ENCODE measurements at places on chromosomes 7 and 10.

GRCh38 chr10:130471486-130471885 lies 335.3 kb downstream of the GLRX3 start:
- no peak for DNase-seq
- no peak overlapping the region for H3K27ac ChIP-seq
- H3K4me3 ChIP-seq: no peak overlapping the region
- no peaks in the 10 kb centered on the region for H3K36me3 ChIP-seq

- no peak for DNase-seq
- no peaks in the 10 kb centered on the region for H3K27me3 ChIP-seq
- H3K4me1 ChIP-seq: no peaks in the 10 kb centered on the region
- H3K36me3 ChIP-seq: 0 out of 2 replicates have a peak, but pooled peaks cover 2% of the 10 kb centered on the region
- no peak overlapping the region for H3K27ac ChIP-seq
- H3K4me3 ChIP-seq: no peak overlapping the region
Observed at GRCh38 chr10:70319183-70319582, 35.4 kb upstream of the NPFFR1 start.

DNA sequence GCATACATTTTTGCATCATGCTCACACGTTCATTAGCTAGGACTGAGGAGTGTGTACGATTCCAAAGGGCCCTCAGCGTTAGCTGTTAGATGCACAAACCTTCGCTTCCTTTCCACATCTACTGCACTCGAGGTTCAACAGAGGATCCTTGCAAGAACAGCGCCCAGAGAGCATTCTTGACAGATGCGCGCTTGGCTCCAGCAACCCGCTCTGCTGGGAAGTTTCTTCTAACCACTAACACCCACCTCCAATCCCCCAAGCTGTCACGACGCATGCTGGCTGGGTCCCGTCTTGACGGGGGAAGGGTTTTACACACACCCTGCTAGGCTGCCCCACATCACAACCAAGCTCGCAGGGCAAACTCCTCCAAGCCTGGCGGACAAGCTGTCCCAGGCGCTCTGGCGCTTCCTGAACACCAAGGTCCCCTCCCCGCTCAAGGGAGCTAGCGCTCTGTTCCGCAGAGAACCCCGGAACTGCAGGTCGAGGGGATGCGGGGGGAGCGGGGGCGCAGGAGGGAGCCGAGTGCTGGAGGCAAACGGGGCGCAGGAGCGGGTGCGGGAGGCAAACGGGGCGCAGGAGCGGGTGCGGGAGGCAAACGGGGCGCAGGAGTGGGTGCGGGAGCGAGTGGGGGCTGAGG lies 653 bp upstream of the ADRB1 start:
- peak overlapping the region; percentile 63 for H3K4me3 ChIP-seq
- peaks cover 14% of the 10 kb centered on the region for H3K4me1 ChIP-seq
- no peak for DNase-seq
- no peaks in the 10 kb centered on the region for H3K36me3 ChIP-seq
- H3K27me3 ChIP-seq: peaks cover 50% of the 10 kb centered on the region

GRCh38 chr7:91276909-91277308 lies 12.7 kb downstream of the FZD1 start:
- H3K27me3 ChIP-seq: no peaks in the 10 kb centered on the region
- no peak for DNase-seq
- H3K4me3 ChIP-seq: no peak overlapping the region
- no peaks in the 10 kb centered on the region for H3K36me3 ChIP-seq
- no peak overlapping the region for H3K27ac ChIP-seq
- H3K4me1 ChIP-seq: no peaks in the 10 kb centered on the region

DNA sequence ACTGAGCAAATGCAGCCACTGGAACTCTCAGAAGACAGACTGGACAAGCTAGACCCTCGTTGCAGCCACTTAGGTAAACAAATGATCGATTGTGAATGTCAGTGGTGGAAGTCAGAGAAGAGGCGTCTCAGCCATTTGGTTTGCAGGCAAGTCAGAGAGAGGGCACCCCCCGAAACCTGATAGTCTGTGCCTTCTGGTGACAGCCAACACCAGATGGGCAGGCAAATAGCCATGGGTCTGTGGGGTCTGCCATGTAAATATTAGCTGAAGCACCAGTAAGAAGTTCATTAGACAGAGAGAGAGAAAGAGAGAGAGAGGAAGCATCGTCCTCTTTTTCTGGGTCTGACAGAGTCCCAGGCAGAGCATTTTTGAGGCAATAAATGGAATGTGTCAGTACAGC lies 5.4 kb downstream of the PPP1R17 start:
- no peak for DNase-seq
- H3K27me3 ChIP-seq: peaks cover 100% of the 10 kb centered on the region
- no peaks in the 10 kb centered on the region for H3K4me1 ChIP-seq
- H3K4me3 ChIP-seq: no peak overlapping the region

GRCh38 chr7:27101957-27102580 lies 414 bp downstream of the HOXA2 start:
- no peaks in the 10 kb centered on the region for H3K27me3 ChIP-seq
- H3K4me1 ChIP-seq: peaks cover 11% of the 10 kb centered on the region
- no peak overlapping the region for H3K27ac ChIP-seq
- peaks cover 14% of the 10 kb centered on the region for H3K36me3 ChIP-seq
- H3K4me3 ChIP-seq: no peak overlapping the region

GRCh38 chr10:93871671-93872204 lies 22.0 kb upstream of the SLC35G1 start:
- H3K4me1 ChIP-seq: no peaks in the 10 kb centered on the region
- H3K4me3 ChIP-seq: no peak overlapping the region
- no peak for DNase-seq

GRCh38 chr7:34208878-34209621 lies 303.7 kb downstream of the BMPER start:
- no peak for DNase-seq
- no peaks in the 10 kb centered on the region for H3K36me3 ChIP-seq
- H3K27ac ChIP-seq: no peak overlapping the region
- no peak overlapping the region for H3K4me3 ChIP-seq

DNA sequence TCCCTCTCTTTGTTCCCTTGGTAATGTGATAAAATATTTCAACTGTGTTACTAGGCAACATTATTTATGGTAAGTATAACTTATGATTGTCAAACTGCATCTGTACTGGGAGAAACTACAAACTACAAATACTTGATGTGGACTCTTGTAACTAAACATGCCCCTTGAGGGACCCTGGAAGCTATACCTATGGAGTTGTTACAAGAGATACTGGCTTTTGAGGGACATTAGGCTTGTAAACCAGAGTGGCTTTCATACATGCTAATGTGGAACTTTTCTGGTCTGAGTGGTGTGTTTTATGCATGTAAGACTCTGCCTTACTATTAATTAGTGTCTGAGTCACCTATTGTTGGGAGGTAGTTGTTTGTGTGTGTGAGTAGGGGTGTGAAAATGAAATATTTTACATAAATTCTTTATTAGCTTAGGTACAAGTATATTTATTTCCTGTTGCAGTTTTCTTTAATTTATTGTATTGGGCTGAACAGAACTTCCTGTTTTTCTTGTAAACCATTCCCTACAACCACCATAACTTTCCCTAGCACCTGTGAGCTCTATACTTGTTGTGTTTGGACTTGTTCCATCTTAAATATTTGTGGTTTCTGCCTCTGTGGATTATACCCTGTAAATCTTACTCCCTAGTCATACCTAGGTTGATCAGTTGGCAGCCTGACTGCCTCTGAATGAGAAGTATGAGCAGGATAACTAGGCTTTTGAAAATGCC lies 49.8 kb downstream of the STK31 start:
- no peaks in the 10 kb centered on the region for H3K36me3 ChIP-seq
- H3K4me3 ChIP-seq: no peak overlapping the region
- H3K27ac ChIP-seq: no peak overlapping the region
- no peaks in the 10 kb centered on the region for H3K27me3 ChIP-seq
- H3K4me1 ChIP-seq: peaks cover 18% of the 10 kb centered on the region

DNA sequence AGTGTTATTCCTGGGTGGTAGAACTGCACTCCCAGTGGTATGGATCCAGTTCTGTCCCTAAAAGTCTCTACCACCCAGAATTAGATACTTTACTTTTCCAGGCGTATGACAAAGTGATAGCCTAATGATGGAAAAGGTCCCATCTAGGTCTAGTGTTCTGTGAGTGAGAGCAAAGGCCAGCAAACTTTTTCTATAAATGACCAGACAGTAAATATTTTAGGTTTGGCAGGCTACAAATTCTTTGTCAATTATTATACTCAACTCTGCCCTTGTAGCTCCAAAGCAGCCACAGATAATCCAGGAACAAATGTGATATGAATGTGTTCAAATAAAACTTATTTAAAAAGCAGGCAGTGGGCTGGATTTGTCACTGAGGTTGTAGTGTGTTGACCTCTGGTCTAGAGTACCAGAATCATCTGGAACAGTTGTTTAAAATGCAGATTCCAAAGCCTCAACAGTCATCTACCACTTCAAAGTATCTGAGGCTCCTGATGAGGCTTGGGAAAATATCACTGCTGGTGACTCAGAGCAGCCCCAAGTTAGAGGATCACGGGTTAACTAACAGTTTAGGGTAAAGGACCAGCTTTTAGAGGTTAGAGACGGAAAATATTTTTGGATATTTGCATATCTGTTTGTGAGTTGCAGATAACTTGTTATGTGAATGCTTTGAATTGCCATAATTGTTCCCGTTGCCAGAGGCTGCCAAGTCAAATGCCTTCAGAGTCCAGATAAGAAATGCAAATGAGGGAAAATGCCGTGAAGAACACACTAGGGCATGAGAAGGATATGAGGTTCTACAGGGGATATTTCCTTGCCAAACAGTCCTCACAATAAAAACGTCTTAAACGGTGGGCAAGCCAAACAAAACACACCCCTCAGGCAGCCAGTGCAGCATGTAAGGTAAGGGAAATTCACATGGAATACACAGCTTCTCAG lies 19.4 kb downstream of the NRAP start:
- H3K4me1 ChIP-seq: peaks cover 9% of the 10 kb centered on the region
- no peaks in the 10 kb centered on the region for H3K36me3 ChIP-seq
- no peak overlapping the region for H3K4me3 ChIP-seq
- no peak for DNase-seq
